Activated CD4-positive, alpha-beta T cell treated with anti-CD3 and anti-CD28 coated beads, Interleukin-2, amount 50 U/mL, for 16 hours (primary cell): ENCODE measurements at places on chromosomes 6 and 20.

DNA sequence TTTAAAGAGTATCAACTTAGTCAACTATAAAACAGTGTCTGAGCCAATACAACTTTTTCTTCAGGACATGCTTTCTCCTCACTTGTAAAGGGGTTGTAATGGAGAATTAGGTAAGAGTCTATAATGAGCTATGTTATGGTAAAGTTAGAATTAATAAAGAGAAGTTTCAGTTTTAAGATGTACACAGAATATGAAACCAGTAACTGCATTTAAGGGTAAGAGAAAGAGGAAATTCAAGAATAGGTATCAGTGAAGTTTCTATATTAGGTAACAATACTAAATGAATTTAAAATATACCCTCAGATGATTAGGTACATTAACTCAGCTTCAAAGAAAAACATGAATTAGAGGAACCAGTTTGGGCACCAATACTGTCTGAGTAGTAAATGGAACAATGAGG, 1444.3 kb upstream of the ADGRB3 start:
- no peak for DNase-seq

GRCh38 chr6:153729189-153729588, 309.9 kb upstream of the OPRM1 start:
- no peak for DNase-seq

DNA sequence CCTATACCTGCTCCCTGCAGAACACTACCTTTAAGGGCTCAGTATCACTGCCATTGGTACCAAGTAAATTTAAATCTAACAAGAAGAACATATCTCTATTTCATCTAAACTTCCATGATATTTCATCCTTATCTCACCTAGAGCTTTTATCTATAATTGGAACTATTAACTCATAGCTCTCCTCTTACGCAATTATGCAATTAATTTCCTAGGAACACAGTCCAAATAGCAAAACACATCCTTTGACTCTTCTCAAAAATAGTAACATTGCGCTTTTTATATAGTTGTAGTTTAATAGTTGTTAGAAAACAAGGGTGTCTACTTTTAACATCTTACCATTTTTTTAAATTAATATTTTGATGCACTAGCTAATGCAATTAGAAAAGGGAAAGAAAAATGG, 986.8 kb upstream of the SLC35B3 start:
- no peak for DNase-seq

DNA sequence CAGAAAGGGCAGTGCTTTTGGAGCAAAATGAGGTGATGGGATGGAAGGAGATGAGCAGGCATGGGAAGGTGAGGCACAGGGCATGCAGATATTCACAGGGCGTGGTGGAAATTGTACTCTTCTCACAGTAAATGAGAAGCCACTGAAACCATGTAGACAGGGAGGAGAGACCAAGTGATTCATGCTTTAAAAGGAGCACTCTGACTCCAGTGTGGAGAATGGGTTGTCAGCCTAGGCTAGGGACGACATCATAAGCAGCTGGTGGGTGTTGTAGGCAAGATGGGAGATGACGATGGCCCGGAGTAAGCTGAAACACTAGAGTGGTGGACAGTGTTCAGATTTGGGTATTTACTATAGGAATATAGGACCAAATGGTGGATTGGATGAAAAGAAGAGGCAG, 18.4 kb downstream of the PDE7B start:
- no peak for DNase-seq

DNA sequence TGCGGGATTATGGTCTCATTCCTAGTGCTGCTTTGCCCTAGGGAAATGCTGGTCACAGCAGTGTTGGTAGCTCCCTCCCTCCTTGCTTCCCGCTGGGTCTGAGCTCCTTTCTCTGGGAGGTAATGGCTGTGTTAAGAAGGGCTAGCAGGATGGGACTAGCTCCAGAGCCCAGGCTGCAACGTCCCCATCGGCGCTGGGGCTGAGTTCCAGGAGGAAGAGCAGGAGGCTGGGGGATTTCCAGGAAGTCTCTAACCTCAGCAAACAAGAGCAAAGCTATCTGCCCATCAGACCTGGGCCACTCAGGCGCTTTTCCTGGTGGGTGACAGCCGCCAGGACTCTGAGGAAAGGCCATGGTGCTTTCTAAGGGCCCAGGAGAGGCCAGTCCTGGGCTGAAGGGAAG, 174.2 kb downstream of the DLL1 start:
- DNase-seq = no peak
